RWPE2 (cell line): ENCODE measurements at places on chromosomes 7 and 10.

DNA sequence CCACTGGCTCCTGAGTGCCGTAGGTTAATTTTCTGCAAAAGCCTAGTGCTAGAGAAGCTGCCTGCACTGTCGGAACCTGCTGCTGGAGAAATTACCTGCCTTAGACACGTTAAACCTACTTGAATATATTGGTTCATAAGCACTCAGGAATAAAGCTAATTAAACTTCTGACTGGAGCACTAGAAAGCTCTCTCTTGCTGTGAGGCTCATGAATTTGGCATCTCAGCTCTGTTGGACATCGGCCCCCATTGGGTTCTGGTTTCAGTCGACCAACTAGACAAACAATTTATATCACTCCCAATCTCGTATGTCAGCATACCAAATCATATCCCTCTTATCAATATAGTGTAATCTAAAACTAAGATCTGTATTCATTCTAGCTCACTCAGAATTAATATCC, 52.4 kb upstream of the SEMA3C start:
- no peak for DNase-seq

DNA sequence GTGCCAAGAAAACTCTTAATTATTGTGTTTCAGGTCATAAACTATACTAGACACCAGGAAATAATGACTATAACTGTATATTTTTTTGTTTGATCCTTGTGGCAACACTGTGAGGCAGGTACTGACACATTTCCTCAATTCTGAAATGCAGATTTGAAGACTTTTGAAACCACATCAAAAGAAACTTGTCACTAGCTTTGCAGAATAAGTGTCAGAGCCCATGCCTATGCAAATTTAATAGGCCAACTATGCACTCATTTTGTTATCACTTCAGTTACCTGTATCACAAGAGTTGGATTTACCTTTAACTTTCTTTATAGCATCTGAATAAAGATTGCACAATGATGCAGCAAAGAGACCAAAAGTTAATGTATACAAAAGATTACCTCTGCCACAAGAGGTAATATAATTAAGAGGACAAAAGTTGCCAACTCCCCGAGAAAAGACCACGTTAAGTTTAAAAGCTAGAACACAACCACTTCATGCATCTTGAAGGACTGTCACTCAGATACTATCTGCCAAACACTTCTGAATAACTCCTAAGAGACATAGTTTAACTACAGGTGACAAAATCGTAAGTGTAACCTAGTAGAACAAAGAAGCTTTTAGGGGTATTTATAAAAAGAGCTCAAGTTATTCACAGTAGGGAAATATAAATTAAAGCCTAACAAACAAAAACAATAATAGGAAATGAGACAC, 80.5 kb downstream of the ELAPOR2 start:
- no peak for DNase-seq

DNA sequence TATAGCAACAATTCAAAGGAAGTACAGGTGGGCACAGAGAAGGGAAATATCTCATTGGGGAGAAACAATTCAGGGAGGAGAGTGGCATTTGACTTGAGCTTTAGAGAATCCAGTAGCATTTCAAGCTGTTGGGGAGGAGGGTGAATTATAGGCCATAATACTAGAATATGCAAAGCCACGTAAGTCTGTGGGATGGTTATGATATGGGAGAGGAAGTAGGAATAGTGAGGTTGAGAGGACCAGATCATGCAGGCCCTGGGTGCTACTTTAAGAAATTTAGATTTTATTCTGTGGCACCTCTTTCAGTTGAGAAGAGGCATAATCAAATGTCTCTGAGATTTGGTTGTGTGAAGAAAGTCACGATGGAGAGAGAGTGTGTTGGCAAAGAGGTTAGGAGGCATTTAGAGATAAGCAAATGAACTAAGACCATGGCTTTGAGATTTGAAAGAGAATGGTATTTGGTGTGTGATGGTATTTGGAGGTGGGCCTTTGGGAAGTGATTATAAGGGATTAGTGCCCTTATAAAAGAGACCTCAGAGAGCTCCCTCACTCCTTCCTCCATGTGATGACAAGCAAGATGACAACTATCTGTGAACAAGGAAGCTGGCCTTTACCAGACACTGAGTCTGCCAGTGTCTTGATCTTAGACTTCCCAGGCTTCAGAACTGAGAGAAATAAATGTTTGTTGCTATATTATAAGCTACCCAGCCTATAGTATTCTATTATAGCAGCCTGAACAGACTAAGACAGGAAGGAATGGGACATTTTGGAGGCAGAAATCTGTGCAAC, 15.1 kb downstream of the ADD3 start:
- DNase-seq: no peak

DNA sequence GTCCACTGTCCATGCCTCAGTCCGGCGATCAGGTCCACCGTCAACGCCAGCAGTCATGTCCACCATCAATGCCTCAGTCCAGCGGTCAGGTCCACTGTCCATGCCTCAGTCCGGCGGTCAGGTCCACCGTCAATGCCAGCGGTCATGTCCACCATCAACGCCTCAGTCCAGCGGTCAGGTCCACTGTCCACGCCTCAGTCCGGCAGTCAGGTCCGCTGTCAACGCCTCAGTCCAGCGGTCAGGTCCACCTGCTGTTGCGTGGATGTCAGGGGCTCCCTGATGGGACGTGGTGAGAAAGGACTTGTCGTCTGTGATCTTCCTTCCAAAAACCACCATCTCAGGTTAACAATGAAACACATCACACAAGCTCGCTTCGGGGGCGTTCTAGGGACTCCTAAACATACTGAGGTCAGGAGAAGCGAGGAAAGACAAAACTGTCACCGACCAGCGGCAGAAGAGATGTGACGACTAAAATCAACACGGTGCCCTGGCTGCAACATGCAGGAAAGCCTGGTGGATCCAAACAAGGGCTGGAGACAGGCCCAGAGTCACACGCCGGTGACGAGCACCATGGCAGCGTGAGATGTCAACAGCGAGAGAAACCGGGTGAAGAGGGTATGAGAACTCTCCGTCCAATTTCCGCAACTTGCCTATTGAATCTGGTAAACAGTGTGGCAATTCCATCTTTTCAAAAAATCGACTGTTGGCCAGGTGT, 264.2 kb downstream of the MAD1L1 start:
- no peak for DNase-seq

GRCh38 chr7:106031300-106032035, 68.4 kb downstream of the CDHR3 start:
- no peak for DNase-seq

DNA sequence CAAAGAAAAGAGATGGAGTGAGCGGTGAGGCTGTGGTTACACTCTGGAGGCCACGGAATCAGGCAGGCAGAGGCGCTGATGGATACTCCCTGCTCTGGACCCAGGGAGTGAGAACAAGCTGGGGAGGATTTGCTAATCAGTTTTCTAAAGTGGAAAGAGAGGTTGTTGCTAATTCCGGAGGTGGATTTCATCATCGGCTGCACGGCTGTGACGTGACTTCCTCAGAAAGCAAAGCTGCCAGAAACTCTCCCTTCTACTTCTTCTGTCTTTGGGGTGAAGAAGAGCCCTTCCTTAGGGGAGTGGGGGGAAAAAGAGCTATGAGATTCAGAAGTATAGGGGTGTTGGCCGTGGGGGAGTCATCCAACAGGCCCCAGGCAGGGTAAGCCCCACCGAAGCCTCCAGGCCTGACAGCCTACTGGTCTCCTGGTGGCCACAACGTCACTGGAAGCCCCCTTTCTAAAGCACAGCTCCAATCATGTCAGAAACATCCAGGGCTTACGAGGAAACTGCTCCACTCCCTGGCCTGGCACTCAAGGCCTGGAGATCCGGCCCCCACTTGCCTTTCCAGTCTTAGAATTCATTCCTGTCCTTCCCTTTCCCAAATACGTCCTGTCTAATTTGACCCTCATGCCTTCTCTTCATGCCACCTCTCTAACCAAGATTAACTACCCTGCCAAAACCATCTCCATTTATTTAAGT, 114.5 kb downstream of the HIP1 start:
- DNase-seq: no peak

GRCh38 chr7:137903382-137904169, 56.8 kb upstream of the DGKI start:
- DNase-seq: no peak
